RKO (cell line): ENCODE measurements at places on chromosomes 11 and 22.

DNA sequence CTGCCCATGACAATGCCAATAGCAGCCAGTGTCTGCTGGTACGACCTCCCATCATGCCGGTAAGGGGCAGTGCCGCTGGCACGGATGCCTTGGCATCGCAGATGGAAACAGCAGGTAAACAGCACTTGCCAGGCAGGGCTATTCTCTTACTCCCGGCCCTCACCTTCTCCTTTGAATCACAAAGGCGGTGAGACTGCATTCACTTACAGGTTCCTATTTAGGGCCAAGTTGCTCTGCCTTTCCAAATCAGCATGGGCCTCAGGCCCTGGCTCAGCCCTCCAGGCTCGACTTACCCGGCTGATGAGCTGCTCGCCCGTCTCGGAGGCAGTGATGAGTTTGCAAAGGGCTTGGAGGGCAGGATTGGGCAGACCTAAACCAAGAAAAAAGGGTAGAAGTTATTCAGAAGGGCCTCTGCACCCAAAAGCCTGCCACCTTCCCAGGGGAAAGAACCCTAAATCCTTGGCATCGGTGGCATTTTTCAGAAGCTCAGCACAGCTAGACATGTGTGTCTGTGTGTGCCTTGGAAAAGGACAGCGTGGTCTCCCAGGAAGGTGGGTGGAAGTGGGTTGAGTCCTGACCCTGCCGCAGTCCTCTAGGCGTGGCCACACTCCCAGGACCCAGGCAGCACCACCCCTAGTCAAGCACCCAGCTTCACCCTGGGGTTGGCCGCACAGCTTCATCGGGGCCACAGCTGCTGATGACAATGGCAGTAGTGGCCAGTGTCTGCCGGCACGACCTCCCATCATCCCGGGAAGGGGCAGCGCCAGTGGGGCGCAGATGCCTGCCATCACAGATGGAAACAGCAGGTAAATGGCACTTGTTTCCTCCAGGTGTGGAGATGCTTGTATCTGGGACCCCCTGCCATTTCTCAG lies 73.5 kb upstream of the PITPNB start:
- no peak for DNase-seq

DNA sequence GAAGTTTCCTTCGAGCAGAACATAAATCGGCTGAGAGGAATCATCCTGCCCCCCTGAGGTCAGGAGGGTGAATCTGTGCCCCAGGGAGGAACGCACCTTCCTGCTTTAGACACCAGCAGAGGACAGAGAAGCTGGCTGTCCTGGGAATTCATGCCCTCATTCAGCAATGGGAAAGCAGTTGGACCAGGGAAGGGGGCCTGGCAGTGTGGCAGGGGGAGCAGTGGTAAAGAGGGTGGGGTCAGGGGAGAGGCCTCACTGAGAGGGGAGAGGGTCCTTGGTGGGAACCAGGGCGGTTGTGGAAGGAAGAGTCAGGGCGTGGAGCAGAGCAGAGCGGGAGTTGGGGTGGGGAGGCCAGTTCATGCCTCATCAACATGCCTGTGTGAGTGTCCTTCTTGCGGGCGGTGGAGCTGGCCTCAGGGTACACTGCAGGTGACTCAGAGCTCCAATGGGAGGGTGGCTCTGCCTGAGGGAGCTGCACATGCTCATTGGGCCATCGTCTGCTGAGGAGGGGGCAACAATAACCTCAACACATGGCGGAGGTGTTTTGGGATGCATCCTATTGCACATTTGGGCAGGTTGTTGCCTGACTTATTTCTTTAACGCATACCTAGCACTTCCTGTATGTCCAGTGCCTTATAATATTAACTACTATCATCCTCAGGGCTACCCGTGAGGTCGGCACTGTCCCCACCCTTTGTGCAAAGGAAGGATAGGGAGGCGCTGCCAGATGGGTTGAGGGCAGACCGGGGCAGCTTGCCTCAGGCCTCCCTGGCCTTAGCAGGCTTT lies 23.2 kb downstream of the MED15 start:
- no peak for DNase-seq

- DNase-seq = no peak
Measured at GRCh38 chr11:40722179-40722795, 737.2 kb downstream of the LRRC4C start.

- DNase-seq = no peak
Measured at GRCh38 chr11:100555931-100556330, 131.2 kb upstream of the ARHGAP42 start.

- DNase-seq = no peak
Measured at GRCh38 chr11:72528121-72528520, 93.8 kb upstream of the CLPB start.

DNA sequence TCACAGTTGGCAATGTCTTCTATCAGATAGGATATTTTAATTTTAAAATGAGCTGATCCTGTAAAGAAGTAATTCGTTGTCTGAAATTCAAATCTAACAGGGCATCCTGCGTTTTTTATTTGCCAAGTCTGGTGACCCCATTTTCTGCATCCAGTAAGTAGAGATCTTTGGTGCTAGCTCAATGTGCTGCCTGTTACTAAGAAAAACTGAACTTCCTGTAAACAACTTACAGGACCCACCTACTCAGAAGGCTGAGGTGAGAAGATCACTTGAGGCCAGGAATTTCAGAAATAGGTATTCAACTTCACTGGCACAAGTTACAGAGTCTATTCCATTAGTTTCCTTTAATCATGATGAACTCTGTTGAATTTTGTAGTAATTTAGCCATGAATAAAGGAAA lies 4.0 kb downstream of the ARL14EP start:
- DNase-seq = no peak

- no peak for DNase-seq
Measured at GRCh38 chr22:24977370-24978221, 25.1 kb downstream of the KIAA1671 start.

- DNase-seq = no peak
Measured at GRCh38 chr22:24504956-24505736, 10.0 kb downstream of the UPB1 start.

DNA sequence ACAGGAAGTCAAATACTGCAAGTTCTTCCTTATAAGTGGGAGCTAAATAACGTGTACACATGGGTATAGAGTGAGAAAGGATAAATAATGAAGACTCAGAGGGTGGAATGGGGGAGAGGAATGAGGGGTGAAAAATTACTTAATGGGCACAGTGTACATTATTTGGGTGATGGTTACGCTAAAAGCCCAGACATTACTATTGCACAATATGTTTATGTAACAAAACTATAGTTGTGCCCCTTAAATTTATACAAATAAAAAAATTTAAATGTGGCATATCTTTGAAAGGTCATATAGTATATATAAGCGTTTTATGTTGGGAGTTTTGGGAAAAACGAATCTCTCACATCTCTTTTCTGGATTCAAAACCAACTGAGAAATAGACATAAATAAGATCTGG lies 96.1 kb downstream of the KIF18A start:
- DNase-seq = no peak

DNA sequence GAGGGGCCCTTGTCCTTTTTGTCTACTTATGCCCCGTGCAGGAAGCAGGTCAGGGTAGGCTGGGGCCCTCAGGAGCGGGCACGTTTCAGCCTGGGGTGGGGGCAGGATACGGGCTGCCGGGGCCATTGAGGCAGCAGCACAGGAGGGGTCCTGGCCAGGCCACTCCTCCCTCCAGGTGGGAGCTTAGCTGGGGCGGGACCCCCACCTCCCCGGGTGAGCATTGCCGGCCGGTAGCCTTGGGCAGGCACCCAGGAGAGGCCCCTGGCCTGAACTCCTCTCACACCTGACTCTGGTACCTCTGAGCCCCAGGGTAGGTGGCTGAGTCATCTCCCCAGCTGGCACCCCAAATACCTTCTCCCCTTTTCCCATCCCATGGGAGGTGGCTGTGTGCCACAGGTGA lies 5.0 kb upstream of the MUC6 start:
- DNase-seq = no peak

DNA sequence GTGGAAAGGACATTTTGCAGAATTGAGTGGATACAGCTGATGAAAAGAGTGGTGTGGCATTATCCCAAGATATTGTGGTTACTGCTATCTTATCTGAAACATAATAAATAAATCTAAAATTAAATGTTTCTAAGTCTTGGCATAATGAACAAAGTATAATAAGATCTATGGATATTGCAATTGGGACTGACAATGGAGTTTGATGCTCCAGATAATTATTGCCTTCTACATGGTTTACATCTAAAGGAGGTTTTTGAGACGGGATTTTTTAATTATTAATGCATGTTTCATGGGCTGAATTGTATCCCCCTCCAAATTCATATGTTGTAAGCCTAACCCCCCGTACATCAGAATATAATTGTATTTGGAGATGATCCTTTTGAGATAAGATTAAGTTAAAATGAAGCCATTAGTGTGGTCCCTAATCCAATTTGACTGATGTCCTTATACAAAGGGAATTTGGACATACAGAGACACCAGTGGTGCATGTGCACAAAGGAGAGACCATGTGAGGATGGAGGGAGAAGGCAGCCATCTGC lies 198.5 kb downstream of the MSANTD4 start:
- no peak for DNase-seq

GRCh38 chr11:8331767-8332166 lies 68.1 kb upstream of the LMO1 start:
- peak; percentile 11 for DNase-seq

GRCh38 chr22:45496451-45496941 lies 6.2 kb upstream of the FBLN1 start:
- no peak for DNase-seq

DNA sequence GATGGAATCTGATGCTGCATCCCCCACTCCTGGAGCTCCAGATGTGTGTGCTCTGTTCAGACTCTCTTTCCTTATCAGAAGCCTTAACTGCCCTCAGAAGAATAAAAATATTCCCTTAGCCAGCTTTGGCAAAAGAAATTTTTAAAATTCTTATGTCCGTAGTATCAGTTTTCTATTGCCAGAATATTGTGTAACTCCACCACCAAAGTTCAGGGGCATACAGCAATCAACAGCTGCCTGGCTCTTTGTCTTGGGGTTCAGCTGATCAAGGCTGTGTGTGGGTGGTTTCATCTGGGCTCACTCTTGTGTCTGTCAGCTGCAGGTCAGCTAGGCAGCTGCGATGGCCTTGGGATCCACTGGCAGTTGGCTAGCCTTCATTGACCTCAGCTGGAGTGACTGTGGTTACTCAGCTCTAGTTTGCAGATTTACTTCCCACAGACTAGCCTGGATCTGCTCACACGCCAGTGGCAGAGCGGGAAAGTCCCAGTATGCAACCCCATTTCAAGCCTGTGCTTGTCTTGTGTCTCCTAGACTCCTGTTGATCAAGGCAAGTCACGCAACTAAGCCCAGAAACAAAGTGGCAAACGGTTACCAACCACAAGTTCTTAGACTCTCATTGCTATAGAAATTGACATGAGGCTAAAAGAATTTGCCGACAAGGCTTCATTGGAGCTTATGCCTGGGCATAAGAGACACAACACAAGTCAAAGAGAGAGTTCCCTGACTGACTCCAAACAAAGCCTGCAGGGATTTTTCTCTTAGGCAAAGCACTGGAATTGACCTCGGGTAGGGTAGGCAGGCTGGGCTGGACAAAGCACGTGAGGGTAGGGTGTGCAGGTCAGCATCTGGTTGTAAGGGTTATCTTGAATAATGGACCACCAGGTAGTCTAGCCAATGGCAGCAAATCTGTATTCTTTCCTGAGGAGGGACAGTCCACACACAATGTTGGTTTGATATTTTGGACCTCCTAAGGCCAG lies 7.5 kb downstream of the TMEM138 start:
- DNase-seq = no peak

GRCh38 chr11:15035283-15035682 lies 38.1 kb upstream of the CALCB start:
- DNase-seq = no peak
